Fibroblast of skin of right quadriceps (primary cell): ENCODE measurements at places on chromosomes 5 and 9.

GRCh38 chr5:53902296-53902907, 342.0 kb downstream of the NDUFS4 start:
- no peak for DNase-seq

GRCh38 chr9:128361296-128361985, 9.7 kb upstream of the URM1 start:
- DNase-seq = no peak

GRCh38 chr9:20417373-20418080, 204.8 kb downstream of the MLLT3 start:
- no peak for DNase-seq

- no peak for DNase-seq
These were observed 157.6 kb upstream of the CCNH start for GRCh38 chr5:87570366-87570765.

DNA sequence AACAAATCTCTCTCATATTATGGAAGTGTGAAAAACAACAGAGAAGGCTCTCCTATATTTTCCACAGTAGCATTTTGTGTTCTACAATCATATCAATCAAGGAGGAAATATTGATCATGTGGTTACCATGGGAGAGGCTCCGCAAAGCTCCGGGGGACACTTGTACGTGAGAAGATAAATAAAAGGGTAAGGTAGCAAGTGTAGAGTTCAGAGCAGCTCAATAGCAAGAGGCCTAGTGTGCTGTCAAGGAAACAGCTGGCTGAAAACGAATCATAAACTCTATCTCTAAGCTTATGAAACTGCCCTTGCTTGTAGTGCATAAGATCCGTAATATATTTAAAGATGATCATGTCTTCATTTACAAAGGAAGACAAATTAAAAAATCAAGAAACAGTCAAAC, 57.5 kb downstream of the CDH18 start:
- DNase-seq = no peak

DNA sequence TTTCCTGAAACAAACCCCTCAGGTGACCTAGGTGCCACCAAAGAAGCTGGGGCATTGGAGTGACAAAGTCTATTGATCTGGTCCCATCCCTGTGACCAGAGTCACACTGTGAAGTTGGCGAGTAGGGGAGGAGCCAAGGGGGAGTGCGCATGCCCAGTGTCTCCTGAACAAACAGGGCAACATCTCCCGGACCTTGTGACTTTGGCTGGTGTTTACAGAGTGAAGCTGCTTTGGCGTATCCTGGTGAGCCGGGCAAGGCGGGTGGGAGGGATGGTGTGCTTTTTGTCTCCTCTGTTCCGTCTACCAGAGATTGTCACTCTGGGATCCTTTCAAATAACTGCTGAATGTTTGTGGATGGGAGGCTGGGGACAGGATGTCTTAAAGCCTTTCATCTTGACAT, 204.5 kb downstream of the HSPA4 start:
- DNase-seq = no peak

- DNase-seq = no peak
These were observed 96.9 kb upstream of the RASA1 start for GRCh38 chr5:87170799-87171198.

- DNase-seq = no peak
These were observed 1216.3 kb upstream of the ACO1 start for GRCh38 chr9:31168161-31168560.

- no peak for DNase-seq
These were observed 514.7 kb upstream of the GRIN3A start for GRCh38 chr9:102253099-102253498.

DNA sequence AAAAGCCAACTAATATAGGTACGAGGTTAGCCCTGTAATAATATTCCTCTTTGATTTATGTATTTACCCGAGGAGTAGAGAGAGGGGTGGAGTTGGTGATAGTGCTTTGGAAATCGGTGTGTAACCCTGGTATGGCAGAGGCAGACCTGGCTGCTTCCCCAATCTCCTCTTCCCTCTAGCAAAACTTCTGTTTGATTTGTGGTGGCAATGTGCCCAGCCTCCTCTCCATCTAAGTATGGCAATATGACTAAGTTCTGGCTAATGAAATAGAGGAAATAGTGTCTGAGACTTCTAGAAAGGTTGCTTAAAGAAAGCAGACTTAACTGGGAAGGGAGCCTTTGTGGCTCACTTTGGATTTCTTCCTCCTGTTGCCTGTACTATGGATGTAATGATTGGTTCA, 491.1 kb downstream of the ENC1 start:
- peak; percentile 73 for DNase-seq

DNA sequence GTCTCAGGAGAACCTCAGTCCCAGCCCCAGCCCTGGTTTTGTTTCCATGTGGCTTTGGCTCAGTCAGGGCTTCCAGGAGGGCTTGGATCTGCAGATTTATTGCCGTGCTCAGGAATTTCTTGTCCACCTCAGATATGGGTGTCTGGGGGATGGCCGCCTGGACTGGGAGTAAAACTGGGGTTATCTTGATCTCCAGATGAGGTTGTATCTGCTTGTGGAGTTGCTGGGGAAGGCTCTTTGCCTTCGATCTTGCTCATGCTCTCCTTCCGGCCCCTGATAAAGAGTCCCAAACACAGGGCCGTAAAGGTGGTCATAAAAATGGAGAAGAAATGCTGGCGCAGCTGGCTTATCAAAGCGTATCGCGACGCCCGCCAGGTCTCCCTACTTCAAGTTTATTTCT, 17.8 kb upstream of the PITX1 start:
- no peak for DNase-seq

GRCh38 chr9:34203992-34204635, 25.3 kb downstream of the UBAP1 start:
- no peak for DNase-seq

DNA sequence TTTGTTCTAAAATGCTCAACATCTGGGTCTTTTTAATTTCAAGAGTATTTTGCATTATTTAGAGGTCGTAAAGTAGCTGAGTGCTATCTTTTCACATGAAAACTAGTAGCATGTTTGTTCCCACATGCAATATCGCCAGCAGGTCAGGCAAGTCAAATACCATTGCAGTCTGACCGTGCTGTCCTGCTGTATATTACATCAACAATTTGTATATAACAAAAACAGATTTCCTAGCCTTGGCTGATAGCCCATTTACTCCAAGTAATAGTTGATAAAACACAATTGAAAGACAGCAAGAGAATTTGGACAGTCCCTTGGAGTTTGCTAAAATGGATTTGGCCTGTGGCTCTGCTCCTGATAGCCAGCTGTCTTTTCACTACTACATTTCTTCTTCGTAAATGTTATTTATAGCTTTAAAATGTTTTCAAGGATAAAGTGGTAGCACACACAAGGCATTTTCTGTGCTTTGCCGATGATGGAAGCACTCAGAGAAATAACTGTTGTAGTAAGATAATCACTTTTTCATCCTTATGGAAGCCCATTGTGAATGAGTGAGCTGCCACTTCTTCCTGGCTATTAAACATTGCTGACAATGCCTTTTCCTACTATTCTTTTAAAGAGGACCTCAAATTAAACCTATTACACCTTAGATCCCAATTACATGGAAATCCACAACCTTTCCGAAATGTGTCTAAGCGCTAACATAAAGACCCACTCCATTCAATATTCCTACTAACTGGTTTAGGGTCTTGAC, 992.1 kb downstream of the MAT2B start:
- no peak for DNase-seq

DNA sequence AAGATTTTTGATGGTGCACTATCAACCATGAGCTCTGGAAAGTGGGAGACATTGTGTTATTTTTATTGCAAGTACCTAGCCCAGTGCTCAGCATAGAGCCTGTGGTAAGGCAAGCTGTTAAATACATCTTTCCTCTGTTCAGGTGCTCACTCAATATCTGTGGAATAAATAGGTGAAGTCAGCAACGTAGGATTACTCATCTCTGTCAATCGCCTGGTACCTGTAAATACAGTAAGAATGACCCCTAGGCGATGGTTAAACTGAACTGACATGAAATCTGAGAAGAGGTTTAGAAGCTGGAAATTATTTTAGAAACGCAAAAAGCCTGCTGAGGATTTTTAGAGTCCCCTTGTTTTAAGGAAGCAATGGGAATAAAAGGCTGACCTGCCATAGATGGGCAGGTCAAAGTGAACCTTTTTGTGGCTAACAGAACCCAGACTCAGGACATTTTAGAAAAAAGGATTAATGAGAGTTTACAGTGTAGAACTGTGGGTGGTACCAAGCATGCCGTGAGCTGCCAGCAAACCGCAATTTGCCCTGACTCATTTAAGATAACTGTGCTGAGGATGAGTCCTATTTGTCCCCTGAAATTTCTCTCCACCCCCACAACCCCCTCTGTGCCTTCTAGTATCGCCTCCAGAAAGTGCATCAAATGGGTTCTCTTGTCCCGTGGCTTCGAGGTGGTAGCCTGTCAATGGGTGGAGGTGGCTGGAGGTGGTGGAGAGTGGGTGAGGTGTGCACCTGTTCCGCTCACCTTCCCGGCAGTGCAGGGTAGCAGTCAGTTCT, 375.1 kb downstream of the MED10 start:
- no peak for DNase-seq

DNA sequence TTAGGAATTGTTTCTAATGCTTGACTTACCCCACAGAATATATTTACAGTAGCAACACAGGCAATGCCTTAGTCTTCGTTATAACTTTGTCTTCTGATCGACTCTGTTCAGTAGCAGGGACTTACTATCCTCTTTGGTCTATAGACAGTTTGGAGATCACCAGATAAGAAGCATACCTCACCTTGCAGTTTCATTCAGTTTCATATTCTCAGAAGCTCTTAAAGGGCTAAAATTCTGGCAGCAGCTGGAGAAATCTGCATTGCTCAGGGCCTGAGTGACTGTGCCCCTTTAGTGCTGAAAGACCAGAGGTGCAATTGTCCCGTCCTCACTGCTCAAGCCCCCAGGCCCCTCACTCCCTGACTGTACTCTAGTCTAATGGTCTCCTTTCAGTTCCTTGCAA, 26.0 kb downstream of the ZBTB43 start:
- no peak for DNase-seq

GRCh38 chr5:153782589-153783361, 255.9 kb downstream of the FAM114A2 start:
- DNase-seq = peak; percentile 69

DNA sequence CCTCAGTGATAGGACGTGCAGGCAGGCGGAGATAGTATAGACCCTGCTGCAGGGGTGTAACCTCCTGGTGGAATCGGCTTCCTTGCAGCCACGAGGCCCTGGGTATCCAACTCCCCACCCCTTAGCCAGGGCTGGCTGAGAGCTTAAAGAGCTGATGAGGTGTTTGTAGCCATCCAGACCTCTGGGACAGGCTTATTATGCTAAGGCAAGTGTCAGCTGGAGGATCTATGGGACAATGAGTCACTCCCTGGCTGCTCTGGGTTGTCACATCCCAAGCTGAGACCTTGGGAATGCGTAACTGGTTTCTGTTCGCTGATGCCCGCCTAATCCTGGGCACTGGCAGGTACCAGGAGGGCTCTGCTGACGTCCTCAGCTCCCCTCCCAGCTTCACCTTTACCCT, 38.9 kb downstream of the DAB2IP start:
- DNase-seq = no peak

DNA sequence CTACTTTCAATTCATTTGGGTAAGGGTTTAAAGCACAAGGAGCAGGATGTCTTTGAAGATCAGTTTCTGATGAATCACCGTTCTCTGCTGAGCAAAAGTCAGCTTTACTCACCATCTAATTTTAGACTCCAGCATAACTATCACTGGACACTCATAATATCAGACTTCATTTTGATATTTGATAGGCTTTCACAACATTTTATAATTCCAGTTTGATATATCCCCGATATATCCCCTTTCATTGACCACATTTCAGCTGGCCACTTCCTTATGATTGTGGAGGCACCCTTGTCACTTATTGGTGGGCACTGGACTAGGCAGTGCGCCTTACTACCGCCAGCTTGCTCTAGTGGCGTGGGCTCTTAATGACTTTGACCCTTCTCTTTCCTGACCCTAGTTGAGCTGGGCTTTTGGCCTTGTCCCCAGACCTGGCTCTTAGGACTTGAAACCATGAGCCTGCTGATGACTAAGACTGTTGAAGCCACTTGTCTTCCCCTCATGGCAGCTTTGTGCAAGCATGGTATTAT, 46.8 kb downstream of the CYSTM1 start:
- DNase-seq = peak; percentile 82

DNA sequence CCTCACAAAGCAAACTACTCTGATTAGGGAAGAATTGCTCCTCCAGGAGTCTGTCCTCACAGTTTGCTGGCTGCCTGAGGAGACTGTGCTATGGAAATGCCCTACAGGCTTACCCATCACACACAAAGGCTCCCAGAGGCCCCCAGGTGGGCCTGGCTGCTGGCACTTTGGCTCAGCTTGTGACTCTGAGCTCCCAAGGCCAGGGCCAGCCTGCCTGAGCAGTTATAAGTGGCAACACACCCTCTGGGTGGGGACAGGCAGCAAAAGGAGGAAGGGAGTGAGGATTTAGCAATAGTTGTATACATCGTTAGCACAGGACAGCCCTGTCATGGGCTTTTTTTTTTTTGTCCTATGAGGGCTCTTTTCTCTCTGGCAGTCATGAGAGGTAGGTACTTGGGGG, 103.5 kb downstream of the DAPK1 start:
- DNase-seq = no peak

DNA sequence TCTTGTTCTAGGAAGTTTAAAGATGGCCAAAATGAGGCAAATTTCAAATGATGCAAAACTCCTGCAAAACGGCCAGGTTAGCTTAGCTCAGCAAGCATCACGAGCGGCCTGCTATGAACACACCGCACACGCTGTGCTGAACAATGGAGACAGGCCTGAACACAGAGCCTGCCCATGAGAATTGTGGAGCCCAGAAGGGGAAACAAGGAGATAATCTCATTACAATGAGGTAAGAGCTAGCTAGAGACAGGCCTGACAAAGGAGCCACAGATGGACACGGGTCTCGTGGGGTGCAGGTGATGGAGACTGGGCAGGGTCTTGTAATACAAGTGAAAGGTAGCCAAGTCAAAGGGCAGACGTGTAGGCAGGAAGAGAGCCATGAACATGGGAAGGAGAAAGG, 50.2 kb downstream of the PSMB7 start:
- no peak for DNase-seq

GRCh38 chr9:33265211-33265865, 489 bp downstream of the CHMP5 start:
- no peak for DNase-seq

GRCh38 chr5:12016159-12016746, 112.0 kb upstream of the CTNND2 start:
- no peak for DNase-seq

- peak; percentile 76 for DNase-seq
These were observed 105.5 kb upstream of the PDE4D start for GRCh38 chr5:59999056-59999455.

DNA sequence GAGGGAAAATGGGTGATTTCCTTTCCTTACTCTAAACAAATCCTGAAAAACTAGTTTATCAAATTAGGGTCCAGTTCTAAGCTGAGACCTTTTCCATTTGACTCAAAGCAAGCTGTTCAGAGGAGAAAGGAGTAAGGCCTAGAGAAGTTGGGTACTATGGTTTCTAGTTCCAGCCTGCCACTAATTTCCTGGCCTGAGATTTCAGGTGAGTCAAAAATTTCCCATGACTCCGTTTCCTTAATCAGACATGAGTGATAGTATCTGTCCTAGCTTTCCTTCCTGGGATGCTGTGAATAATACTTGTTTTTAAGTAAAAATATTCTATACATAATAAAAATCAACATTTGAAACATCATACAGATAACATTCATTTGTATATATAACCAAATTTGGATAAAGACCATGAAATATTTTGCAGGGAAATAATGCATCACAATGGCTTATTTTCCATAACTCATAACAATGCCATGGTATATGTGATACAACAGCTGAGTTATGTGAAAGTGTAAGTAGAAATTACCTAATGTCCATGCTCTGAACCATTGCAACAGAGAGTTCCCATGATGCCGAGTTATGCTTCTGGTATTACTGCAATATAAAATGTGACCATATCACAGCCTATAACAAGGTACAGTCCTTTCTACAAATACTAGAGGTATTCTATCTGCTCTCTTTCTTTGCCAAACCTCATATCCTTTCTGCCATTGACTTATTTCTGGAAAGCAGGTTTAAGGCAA, 142.7 kb downstream of the MLLT3 start:
- no peak for DNase-seq
